Activated CD4-positive, alpha-beta T cell treated with anti-CD3 and anti-CD28 coated beads, Interleukin-2, amount 10 ng/mL, durations not matched to agents 7 days and 5 days (primary cell): ENCODE measurements at places on chromosomes 1 and 21. TPM values are rescaled to one million over a fixed set of nuclear protein-coding genes. Genes with fewer than 3 reads are reported as not detected.
A peak's percentile ranks its signal among the peaks of the same experiment; 100 is the strongest.

DNA sequence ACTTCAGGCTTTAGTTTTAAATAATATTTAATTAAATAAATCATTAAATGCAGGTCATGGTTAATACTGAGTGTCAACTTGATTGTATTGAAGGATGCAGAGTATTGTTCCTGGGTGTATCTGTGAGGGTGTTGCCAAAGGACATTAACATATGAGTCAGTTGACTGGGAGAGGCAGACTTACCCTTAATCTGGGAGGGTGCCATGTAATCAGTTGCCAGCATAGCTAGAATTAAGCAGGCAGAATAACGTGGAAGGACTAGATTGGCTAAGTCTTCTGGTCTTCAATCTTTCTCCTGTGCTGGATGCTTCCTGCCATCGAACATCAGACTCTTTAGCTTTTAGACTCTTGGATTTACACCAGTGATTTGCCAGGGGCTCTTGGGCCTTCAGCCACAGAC, 85.3 kb downstream of the MAP3K21 start:
- no peaks in the 10 kb centered on the region for H3K36me3 ChIP-seq
- DNase-seq = no peak
- no peak overlapping the region for H3K4me3 ChIP-seq
- peaks cover 2% of the 10 kb centered on the region for H3K4me1 ChIP-seq
- no peak overlapping the region for H3K27ac ChIP-seq
- peaks cover 9% of the 10 kb centered on the region for H3K27me3 ChIP-seq

GRCh38 chr1:214296860-214297745, 16.1 kb downstream of the SMYD2 start:
- no peak overlapping the region for H3K4me3 ChIP-seq
- no peaks in the 10 kb centered on the region for H3K4me1 ChIP-seq
- peaks cover 7% of the 10 kb centered on the region for H3K36me3 ChIP-seq
- no peak overlapping the region for H3K27ac ChIP-seq

- DNase-seq = no peak
- H3K27me3 ChIP-seq = no peaks in the 10 kb centered on the region
- H3K4me3 ChIP-seq = no peak overlapping the region
- H3K36me3 ChIP-seq = no peaks in the 10 kb centered on the region
Measured at GRCh38 chr1:4690951-4691675, 36.7 kb downstream of the AJAP1 start.

DNA sequence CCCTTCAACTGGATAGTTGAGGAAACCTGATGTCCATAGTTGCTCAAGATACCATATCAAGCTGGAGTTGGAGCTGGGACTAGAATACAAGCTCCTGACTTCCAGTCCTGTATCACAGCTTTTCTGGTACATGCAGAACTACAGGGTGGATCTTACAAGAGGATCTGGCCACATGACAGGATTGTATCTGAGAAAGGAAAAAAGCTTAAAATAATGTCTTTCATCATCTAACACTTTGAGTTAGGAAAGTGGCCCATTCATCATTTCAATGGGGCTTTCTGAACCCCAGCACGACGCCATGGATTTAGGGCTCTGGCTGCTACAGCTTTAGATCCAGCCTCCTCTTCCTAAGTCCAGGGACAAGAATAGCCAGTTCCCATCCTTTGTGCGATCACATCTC, 46.9 kb downstream of the RASSF5 start:
- peaks cover 58% of the 10 kb centered on the region for H3K4me1 ChIP-seq
- no peak for DNase-seq
- H3K27ac ChIP-seq = peak overlapping the region; percentile 86
- no peak overlapping the region for H3K4me3 ChIP-seq
- no peaks in the 10 kb centered on the region for H3K27me3 ChIP-seq

DNA sequence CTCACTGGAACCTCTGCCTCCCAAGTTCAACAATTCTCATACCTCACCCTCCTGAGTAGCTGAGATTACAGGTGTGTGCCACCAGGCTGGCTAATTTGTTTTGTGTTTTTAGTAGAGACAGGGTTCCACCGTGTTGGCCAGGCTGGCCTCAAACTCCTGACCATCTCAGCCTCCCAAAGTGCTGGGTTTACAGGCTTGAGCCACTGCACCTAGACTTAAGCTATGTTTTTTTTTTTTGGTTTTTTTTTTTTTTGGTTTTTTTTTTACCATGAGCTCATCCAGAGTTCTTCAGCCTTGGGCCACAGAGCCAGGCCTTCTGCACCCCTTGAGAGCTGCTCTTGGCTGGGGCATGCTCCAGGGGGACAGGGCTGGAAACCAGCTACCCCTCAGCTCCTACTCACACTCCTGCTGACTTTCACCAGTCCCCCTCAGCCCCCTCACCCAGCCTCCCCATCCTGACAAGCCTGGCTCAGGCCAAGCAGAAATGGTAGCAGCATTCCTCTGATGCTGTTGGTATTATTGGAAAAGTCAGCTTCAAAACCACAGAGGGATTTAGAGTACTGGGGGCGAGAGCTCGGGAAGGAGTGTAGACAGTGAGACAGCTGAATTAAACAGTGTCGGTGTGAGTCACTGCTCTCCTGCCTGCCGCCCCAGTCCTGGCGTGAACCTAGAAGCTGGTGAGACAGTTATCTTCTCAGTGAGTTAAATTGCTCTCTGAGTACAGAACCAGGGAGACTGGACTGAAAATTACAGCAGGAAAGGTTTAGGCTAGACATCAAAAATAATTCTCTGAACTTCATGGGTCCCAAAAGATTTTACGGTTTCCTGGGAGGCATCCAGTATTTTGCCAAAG, 63.7 kb downstream of the NAV1 start:
- no peak for DNase-seq
- no peak overlapping the region for H3K4me3 ChIP-seq
- no peaks in the 10 kb centered on the region for H3K36me3 ChIP-seq
- H3K27me3 ChIP-seq = peaks cover 4% of the 10 kb centered on the region
- H3K4me1 ChIP-seq = no peaks in the 10 kb centered on the region

COL11A1 gene
- not detected for total RNA-seq

NCDN gene
- 19.4 TPM for total RNA-seq

IRF6 gene
- total RNA-seq = not detected

PPIAL4G gene
- 0.84 TPM for total RNA-seq
